ENCODE measurements at places on chromosomes 11 and 22. TPM values are rescaled to one million over a fixed set of nuclear protein-coding genes. Genes with fewer than 3 reads are reported as not detected.
A peak's percentile ranks its signal among the peaks of the same experiment; 100 is the strongest.

Gene KRTAP5-5
- total RNA-seq: not detected

Gene DEUP1
- not detected for total RNA-seq

Gene KDELR3
- total RNA-seq: 5.9 TPM

Gene NDUFC2
- total RNA-seq: 140 TPM

Gene SLC2A11
- 13.2 TPM for total RNA-seq

Gene TRIM77
- not detected for total RNA-seq

Gene SAA4
- total RNA-seq: not detected

Gene DMC1
- total RNA-seq: not detected

Gene SCUBE1
- 36.0 TPM for total RNA-seq

Gene MAJIN
- not detected for total RNA-seq

Gene SLC15A3
- 139 TPM for total RNA-seq

Gene HBE1
- not detected for total RNA-seq

Gene DCDC1
- total RNA-seq: 0.93 TPM

Gene SYT13
- not detected for total RNA-seq

Gene TRIM6
- total RNA-seq: 2.4 TPM

Gene RIMBP3B
- 0.09 TPM for total RNA-seq

Gene YWHAH
- total RNA-seq: 154 TPM

Gene OLFML1
- 30.6 TPM for total RNA-seq

DNA sequence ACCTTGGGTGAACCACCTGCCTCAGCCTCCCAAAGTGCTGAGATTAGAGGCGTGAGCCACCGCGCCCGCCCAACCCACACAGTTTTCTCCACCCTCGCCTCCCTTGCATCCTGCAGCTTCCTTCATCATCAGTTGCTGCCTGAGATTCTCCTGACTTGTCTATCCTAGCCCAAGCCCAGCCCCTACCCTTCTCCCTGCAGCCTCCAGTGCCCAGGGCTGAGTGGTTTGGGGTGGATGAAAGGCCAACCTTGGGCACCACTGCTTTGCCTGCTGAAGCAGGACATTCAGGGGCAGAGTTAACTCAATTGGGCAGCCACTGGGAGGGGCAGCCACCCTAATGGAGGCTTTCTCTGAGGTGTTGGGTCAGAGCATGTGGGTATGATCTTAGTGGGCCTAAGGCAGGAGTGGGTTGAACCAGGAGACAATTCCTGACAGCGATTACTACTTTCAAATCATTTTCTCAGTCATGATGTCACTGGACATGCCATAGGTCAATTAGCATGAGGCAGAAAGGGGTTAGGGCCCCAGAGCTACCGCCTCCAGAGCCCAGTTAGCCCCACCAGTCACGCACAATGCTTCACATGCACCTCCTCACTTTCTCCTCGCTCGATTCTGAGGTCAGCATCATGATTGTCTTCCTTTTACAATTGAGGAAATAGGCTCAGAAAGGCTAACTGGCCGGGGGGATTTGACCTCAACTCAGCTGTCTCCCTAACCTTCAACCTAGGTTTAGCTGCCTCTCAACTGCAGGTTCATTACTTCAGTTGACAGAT is 1.0 kb upstream of the FKBP2 start:
- H3K4me3 ChIP-seq: peak overlapping the region; percentile 94
- peak overlapping the region; percentile 98 for H3K27ac ChIP-seq
- H3K4me1 ChIP-seq: peaks cover 43% of the 10 kb centered on the region
- peak; percentile 66 for DNase-seq
- peaks cover 28% of the 10 kb centered on the region for H3K36me3 ChIP-seq

GRCh38 chr11:12024254-12024926 is 16.0 kb upstream of the DKK3 start:
- DNase-seq: no peak
- peaks cover 8% of the 10 kb centered on the region for H3K4me1 ChIP-seq
- H3K4me3 ChIP-seq: no peak overlapping the region

DNA sequence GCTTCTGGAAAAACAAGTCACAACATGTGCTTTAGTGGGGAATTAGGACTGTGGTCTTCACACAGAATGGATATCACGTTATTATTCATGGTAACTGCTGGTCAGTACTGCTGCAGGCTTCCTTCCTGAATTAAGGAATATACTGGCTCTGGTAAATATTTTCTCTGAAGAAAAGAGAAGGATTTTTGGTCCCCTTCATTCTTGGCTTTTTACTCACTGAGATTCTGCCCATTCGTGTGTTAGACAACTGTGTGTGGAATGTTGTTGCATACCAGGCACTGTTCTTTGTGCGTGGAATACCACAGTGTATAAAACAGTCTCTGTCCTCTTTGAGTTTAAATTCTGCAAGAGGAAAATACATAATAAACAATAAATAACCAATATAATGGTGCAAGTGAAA is 80.3 kb downstream of the ALX4 start:
- H3K27me3 ChIP-seq: no peaks in the 10 kb centered on the region
- H3K27ac ChIP-seq: no peak overlapping the region
- H3K4me1 ChIP-seq: no peaks in the 10 kb centered on the region
- H3K36me3 ChIP-seq: peaks cover 9% of the 10 kb centered on the region

- no peaks in the 10 kb centered on the region for H3K4me1 ChIP-seq
- no peak overlapping the region for H3K27ac ChIP-seq
- peak; percentile 57 for DNase-seq
- H3K36me3 ChIP-seq: peaks cover 63% of the 10 kb centered on the region
- no peak overlapping the region for H3K4me3 ChIP-seq
These were observed 20.9 kb downstream of the INCENP start for GRCh38 chr11:62144641-62145255.

DNA sequence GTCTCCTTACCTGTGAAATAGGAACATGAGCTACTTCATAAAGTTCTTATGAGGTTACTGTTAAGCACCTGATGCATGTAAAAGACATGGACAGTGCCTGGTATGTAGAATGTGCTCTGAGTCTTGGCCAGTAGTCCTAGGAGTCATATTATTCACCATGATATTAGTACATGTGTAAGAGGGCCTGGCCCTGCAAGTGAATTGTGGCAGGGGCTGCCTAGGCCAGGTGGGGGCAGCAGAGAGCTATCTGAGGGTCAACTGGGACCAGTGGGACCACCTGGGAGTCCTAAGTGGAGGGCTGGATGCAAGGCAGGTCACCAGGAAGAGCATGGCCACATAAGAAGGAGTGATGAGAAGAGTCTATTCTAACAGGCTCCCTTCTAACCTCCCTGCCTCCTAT is 529.5 kb downstream of the SOX6 start:
- H3K27me3 ChIP-seq: no peaks in the 10 kb centered on the region
- no peak overlapping the region for H3K27ac ChIP-seq
- H3K4me3 ChIP-seq: no peak overlapping the region

GRCh38 chr22:48171271-48171691 is 1408.8 kb downstream of the TBC1D22A start:
- H3K4me3 ChIP-seq: no peak overlapping the region
- H3K4me1 ChIP-seq: no peaks in the 10 kb centered on the region
- DNase-seq: no peak
- H3K36me3 ChIP-seq: no peaks in the 10 kb centered on the region
- no peak overlapping the region for H3K27ac ChIP-seq

DNA sequence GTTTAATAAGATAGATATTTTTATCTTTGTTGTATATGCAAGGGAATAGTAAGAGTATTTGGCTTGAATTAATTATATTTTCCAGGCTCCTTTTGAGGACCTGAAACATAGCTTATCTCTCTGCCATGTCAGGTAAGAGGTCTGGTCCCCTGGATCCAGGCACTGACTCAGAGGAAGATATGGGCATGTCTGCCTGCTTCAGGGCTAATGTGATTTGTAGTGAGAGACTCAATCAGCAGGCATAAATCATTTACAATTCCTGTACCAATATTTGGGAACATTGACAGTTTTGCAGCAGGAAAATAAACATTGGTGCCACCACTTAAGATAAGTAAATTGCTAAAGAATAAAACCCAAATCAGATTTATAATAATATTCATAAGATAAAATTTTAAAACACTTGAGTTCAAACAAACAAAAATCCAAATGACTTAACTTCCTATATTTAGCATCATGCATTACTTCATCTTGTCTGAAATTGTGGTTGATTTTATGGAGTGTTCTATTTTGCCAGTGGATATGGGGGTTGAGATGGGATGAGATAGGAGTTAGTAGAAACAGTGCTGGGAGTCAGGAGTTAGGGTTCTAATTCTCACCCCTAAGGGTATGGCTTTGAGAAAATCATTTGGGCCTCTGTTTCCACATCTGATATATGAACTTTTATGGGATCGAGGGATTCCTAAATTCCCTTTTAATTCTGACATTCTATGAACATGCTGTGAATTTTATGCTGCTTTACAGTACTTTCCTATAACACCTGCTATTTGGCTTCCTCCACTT is 5.1 kb upstream of the CALCA start:
- H3K27ac ChIP-seq: no peak overlapping the region
- peaks cover 24% of the 10 kb centered on the region for H3K4me1 ChIP-seq
- no peaks in the 10 kb centered on the region for H3K36me3 ChIP-seq
- H3K27me3 ChIP-seq: peaks cover 57% of the 10 kb centered on the region

- peaks cover 6% of the 10 kb centered on the region for H3K36me3 ChIP-seq
- no peak for DNase-seq
- H3K27me3 ChIP-seq: no peaks in the 10 kb centered on the region
- no peak overlapping the region for H3K27ac ChIP-seq
- H3K4me1 ChIP-seq: no peaks in the 10 kb centered on the region
These were observed 261.1 kb downstream of the SBF2 start for GRCh38 chr11:10032935-10033334.

GRCh38 chr22:36232715-36233401 is 6.5 kb downstream of the APOL2 start:
- peaks cover 40% of the 10 kb centered on the region for H3K4me1 ChIP-seq
- H3K27me3 ChIP-seq: no peaks in the 10 kb centered on the region
- peaks cover 60% of the 10 kb centered on the region for H3K36me3 ChIP-seq

- no peaks in the 10 kb centered on the region for H3K27me3 ChIP-seq
- H3K4me3 ChIP-seq: no peak overlapping the region
- no peak overlapping the region for H3K27ac ChIP-seq
- no peak for DNase-seq
- H3K36me3 ChIP-seq: peaks cover 72% of the 10 kb centered on the region
These were observed 13.5 kb downstream of the CCDC90B start for GRCh38 chr11:83272627-83273026.

GRCh38 chr11:43367382-43368178 is 8.9 kb downstream of the TTC17 start:
- H3K36me3 ChIP-seq: peaks cover 16% of the 10 kb centered on the region
- H3K27ac ChIP-seq: no peak overlapping the region
- H3K27me3 ChIP-seq: no peaks in the 10 kb centered on the region
- peaks cover 12% of the 10 kb centered on the region for H3K4me1 ChIP-seq

DNA sequence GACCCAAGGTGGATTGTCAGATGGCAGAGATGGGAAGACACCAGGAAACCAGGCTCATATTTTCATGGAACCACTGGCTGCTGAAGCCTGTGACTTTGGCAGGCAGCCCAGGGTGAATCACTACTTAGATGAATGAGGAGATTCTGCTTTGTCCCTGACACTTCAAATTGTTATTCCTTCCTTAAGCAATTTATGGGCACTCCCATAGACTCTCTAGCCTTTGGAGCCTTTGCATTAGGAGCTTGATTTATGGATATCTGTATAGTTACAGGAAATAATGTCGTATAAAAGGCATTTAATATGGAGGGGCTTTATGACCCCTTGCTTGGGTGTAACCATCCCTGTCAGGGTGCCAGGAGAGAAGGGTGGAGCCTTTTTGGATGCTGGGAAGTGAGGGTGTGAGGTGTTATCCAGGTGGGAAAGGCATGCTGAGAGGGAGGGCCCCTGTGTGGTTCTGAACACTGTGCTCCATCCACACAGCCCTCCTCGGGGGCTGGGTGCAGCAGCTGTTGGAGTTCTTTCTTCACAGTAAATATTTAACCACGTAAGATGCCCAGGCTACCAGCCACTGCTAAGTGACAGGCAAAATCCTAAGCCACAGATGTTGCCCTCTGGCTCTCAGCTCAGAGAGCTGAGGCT is 35.3 kb downstream of the IL18 start:
- no peak overlapping the region for H3K4me3 ChIP-seq
- no peak overlapping the region for H3K27ac ChIP-seq
- no peak for DNase-seq
- peaks cover 6% of the 10 kb centered on the region for H3K4me1 ChIP-seq
- H3K36me3 ChIP-seq: no peaks in the 10 kb centered on the region
- H3K27me3 ChIP-seq: no peaks in the 10 kb centered on the region

DNA sequence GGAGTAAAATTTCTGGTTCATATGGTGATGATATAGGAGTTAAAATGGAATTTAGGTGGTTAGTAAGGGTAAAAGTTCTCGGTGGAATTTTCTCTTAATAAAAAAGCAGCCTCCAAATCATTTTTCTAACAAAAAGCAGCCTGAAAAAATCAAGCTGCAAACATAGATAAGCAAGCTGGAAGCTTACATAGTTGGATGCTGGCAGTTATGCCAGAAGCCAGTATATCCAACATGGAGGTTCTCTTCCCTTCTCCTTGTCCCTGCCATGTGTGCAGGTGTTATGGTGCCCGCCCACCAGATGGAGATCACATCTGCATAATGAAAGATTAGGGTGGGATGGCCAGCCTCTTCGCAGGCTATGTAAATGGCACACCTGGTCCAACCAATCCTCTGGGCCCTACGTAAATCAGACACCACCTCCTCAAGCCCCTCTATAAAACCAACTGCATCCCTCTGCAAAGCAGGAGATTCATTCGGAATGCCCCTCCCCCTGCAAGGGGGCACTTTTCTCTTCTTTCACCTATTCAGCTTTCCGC is 22.4 kb downstream of the PIWIL3 start:
- DNase-seq: no peak
- no peaks in the 10 kb centered on the region for H3K36me3 ChIP-seq
- H3K27ac ChIP-seq: no peak overlapping the region
- H3K4me1 ChIP-seq: no peaks in the 10 kb centered on the region

GRCh38 chr11:116696381-116696941 is 76.3 kb downstream of the BUD13 start:
- H3K4me1 ChIP-seq: no peaks in the 10 kb centered on the region
- H3K4me3 ChIP-seq: no peak overlapping the region
- no peaks in the 10 kb centered on the region for H3K27me3 ChIP-seq
- DNase-seq: no peak
- H3K27ac ChIP-seq: no peak overlapping the region

GRCh38 chr11:124233376-124233775 is 7.5 kb upstream of the OR8G1 start:
- no peak overlapping the region for H3K4me3 ChIP-seq
- no peak overlapping the region for H3K27ac ChIP-seq
- no peaks in the 10 kb centered on the region for H3K36me3 ChIP-seq
- H3K4me1 ChIP-seq: no peaks in the 10 kb centered on the region

GRCh38 chr11:83367745-83368144 is 81.6 kb upstream of the CCDC90B start:
- no peak overlapping the region for H3K4me3 ChIP-seq
- no peaks in the 10 kb centered on the region for H3K27me3 ChIP-seq
- H3K36me3 ChIP-seq: no peaks in the 10 kb centered on the region
- DNase-seq: no peak
- no peak overlapping the region for H3K27ac ChIP-seq

All from upper lobe of right lung (tissue), 1 donor.